ENCODE measurements at places on chromosomes 11 and 22.

DNA sequence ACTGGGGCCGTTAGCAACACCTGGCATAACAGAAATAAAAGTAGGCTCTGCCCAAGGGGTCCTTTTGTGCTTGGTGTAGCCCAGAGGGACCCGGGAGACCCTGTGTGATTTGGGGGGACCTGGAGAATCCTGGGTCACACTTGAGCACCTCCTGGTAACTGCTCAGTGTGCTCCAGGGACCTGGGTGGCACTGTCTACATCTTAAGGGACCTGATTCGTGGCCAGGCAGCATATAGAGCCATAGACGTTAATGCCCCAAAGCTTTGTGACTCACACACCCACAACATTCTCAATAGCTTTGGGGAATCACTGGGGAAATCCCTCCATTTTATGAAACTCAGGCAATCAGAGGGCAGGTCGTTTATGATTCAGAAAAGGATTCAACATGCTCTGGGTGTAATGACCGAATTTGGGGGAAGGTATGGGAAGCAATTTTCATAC lies 3.6 kb upstream of the IGF2 start:
- DNase-seq, result no peak

DNA sequence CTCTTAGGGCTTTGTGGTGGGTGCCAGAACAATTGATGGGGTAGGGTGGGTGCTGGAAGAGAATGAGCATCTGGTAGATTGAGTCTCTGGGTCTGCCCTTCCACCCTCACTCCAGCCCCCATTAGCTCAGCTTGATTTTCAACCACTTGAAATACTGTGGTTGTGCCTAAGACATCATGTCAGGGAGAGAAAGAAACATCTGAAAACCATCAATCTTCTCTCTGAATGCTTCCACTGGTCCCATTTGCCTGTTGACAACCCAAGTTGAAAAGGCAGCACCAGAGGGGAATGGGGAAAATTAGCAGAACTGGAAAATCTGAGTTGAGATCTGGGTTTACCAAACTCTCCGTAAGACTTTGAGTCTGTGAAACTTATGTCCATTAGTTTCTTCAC lies 26.1 kb downstream of the CD44 start:
- no peak for DNase-seq

GRCh38 chr22:25940479-25940878 lies 198.5 kb downstream of the MYO18B start:
- DNase-seq, result no peak

DNA sequence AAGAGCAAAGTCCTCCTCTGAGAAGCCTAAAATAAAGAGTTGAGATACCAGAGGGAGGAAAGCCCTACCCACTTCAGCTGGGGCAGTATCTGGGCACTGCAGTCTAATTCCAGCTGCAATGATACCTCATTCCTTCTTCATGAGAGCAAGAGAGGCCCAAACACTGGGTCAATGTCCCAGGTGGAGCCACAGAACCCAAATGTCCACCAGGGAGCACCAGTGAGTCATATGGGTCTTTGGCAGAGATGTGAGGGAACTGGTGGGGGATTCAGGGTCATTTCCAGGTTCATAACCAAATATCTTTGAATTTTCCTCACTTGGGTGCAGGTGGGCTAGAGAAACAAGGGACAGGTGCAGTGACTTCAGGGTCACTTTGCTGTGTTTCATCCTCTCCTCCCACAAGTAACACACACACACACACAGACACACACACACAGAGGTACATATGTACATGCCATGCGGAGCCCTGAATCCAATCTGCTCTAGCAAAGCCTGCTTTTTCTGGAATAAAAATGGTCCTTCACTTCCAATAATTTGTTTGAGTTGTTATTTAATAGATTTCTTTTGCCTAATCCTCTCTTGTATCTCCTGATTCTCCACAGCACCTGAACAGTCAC lies 585.4 kb downstream of the SOX6 start:
- peak; percentile 58 for DNase-seq

- no peak for DNase-seq
Measured at GRCh38 chr22:21688706-21689381, 23.0 kb downstream of the PPIL2 start.

DNA sequence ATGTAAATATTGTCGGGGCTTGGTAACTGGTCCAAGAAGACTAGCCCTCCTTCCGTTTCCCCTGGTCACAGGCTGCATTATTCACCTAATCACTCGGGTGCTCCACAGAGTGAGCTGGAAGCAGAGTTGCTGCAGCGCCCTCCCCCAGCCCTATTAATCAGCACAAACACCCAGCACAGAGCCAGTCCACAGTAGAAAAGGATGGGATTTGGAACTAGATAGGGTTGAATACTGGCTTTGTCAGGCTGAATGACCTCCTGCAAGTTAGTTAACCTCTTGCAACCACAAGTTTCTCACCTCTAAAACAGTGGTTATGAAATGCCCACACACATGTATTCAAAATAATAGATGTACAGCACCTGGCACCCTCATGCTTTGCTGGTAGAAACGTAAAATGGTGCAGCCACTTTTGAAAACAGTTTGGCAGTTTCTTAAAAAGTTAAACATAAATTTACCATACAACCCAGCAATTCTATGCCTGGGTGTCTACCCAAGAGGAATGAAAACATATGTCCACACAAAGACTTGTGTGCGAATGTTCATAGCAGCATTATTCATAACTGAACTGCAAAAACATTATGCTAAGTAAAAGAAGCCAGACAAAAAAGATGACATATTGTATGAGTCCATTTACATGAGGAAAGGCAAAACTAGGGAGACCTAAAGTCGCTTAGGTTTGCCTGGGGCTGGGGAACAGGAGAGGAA lies 31.7 kb upstream of the APLP2 start:
- DNase-seq, result peak; percentile 25

DNA sequence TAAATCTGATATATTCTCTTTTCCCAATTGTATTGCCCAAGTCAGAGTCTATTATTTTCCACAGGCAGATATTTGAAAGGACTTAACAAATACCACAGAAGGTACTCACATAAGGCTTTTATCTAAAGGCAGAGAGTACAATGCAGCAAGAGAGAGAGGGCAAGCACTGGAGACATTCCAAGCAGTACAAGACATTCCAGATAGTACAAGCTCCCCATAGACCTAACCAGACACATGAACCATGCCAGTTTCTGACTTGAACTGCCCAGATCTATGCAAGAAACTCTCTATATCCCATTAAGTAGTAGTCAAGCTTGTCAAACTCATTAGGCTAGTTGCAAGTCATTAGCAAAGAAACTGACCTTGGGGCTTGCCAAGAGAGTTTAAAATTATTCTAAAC lies 11.2 kb upstream of the MS4A6E start:
- DNase-seq, result peak; percentile 22

DNA sequence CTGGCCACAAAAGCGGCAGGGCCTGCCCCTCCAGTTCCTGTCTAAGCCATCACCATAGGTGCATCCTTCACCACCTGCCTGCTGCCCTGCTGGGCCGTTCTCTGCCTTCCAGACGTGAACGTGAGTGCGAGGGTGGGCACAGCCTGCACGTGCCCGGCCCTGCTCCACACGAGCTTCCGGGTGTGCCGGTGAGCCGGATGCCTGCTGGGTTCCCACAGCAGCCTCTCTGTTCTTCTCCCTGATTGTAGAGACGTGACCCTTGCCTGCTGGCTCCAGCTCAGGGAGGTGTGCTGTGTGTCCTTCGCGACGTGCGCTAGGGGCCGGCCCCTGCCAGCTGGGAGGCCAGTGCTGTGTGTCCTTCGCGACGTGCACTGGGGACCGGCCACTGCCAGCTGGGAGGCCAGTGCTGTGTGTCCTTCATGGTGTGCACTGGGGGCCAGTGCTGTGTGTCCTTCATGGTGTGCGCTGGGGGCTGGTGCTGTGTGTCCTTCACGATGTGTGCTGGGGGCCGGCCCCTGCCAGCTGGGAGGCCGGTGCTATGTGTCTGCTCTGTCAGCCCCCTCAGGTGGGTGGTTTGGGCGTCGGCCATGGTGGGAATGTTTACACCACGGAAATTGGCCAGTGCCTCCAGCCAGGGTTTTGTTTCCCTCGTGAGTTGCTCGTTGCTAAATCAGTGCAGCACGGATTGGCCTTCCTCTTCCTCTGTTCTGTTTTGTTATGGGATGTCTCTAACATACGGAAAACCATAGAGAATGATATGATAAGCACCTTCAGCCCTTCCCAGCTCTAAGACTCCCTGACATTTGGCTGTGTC lies 35.4 kb upstream of the BRSK2 start:
- no peak for DNase-seq

DNA sequence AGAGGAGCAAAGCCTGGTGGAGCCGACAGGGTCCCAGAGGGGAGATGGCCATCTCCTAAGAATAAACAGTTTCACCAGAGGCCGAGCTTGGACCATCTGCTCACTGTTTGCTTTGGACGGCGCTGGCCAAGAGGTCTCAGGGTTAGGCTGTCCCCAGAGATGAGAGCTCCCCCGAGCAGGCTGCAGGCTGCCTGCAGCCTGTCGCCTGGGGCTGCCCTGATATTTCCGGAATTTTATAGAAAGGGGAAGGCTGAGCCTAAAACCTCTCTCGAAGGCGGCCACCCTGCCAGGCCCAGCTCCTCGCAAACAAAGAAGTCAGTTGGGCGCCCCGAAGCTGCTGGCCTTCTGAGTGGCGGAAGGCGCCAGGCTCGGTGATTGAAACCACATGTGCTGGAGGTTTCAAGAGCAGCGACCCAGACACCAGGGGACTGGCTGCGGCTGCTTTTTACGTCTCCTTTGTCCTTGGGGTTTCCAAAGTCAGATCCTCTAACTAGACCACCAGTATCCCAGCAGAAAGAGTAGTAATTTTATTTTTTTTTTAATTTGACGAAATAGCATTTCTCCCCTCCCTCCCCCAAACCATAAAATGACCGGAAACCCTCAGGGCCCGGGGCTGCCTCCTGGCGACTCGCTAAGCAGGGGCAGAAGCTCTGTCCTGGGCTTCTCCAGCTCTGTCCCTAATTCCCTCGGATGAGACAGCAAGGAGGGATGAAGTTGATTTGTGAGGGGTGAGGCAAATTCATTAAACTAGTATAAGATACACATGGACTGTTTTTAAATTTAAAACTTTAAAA lies 57.4 kb downstream of the CLMP start:
- DNase-seq, result peak; percentile 75
